ENCODE measurements at places on chromosomes 1 and 21. TPM values are rescaled to one million over a fixed set of nuclear protein-coding genes. Genes with fewer than 3 reads are reported as not detected.

GRCh38 chr1:16126743-16127515 lies 28.9 kb downstream of the EPHA2 start:
- no peak for DNase-seq

TRIM58 gene
- total RNA-seq: not detected

TDRKH gene
- 10.1 TPM for total RNA-seq

MPZ gene
- total RNA-seq: 1.7 TPM
